ENCODE measurements at places on chromosomes 16 and 17.

- DNase-seq: no peak
Measured at GRCh38 chr17:40170325-40170724, 6.9 kb upstream of the RAPGEFL1 start.

DNA sequence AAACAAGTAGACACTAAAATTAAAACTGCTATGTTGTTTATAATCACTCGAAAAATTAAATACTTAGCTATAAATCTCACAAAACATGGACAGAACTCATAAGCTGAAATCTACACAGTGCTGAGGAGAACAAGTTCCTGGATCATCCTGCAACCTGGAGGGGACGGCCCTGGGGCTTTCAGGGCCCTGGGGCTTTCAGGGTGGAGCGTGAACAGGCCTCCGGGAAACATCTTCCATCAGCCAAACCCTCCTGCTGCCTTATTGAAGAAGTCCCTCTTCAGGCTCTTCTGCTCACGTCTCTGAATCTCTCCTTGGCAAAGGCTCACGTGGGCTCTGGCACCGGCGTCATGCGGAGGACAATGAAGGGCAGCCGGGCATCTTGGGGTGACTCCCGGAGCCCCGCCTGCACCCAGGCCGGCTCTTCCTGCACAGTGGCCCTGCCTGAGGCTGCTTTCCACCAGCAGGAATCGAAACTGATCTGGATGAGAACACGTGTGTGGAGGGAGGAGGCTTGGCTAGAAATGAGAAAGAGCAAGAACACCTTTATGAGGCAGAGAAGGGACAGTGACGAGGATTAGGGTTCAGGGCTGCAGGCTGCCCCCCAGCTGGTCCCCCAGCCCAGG lies 127.3 kb downstream of the CDRT15L2 start:
- DNase-seq: no peak

DNA sequence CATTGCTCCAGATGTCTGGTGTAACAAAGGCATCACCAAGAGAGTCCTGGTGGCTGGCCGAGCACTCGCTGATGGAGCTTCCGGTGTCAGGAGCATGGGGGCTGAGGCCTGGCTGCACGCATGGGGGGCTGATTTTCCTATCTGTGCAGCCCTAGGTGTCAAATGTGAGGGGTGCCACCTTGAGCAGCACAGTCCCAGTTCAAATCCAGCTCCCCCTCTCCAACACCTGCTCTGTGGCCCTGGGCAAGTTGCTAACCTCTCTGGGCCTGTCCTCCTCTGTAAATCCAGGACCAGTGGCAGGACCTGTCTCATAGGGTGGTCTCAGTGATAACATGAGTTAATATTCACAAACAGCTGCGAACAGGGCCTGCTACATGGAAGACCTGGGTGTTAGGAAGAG lies 12.9 kb downstream of the ENPP7 start:
- DNase-seq: no peak

DNA sequence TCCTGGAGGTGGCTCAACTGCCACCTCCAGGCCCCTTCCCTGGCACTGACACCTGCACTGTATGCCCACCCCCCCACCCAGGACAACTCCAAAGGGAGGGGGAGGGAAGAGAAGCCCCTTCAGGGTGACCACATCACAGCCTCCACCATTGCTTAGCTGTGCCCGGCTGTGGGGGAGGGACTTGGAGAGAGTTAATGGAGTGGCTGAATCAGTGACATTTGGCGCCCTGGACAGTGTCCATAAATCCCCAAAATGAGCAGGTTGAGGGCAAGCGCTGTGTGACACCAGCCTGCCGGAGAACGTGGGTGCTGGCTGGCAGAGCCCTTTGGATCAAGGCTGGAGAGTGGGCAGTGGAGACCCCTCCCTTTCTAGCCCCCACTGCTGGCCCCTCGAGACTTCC lies 883 bp downstream of the USH1G start:
- DNase-seq: no peak

DNA sequence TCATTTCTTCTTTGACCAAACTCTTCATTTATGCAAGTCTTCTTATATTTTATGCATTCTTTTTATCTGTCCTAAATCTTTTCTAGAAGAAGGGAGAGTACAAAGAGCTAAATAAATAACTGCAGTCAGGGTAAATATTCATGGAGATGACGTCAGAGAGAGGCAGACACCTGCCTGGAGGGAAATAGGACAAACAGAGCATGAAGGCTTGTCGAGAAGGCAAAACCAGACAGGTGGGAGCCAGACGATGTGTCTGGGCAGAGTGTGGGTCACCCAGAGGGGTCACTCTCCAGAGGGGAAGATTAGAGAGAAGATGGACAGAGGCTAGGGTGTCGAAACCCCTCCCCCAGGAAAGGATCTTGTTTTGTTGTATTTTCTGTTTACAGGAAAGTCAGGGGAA lies 78.3 kb upstream of the RPL38 start:
- DNase-seq: no peak

GRCh38 chr17:6639014-6639585 lies 1.4 kb downstream of the KIAA0753 start:
- no peak for DNase-seq

Measured in stimulated activated CD4-positive, alpha-beta T cell treated with anti-CD3 and anti-CD28 coated beads, Interleukin-2, amount 100 ng/mL, for 4 hours (primary cell).